ENCODE measurements at places on chromosomes 6 and 20.

GRCh38 chr6:163023700-163024099 is 295.9 kb downstream of the PACRG start:
- DNase-seq = no peak

- DNase-seq = no peak
Observed at GRCh38 chr6:80440496-80441115, 334.1 kb downstream of the BCKDHB start.

GRCh38 chr6:135811170-135811569 is 40.3 kb upstream of the PDE7B start:
- DNase-seq = no peak

DNA sequence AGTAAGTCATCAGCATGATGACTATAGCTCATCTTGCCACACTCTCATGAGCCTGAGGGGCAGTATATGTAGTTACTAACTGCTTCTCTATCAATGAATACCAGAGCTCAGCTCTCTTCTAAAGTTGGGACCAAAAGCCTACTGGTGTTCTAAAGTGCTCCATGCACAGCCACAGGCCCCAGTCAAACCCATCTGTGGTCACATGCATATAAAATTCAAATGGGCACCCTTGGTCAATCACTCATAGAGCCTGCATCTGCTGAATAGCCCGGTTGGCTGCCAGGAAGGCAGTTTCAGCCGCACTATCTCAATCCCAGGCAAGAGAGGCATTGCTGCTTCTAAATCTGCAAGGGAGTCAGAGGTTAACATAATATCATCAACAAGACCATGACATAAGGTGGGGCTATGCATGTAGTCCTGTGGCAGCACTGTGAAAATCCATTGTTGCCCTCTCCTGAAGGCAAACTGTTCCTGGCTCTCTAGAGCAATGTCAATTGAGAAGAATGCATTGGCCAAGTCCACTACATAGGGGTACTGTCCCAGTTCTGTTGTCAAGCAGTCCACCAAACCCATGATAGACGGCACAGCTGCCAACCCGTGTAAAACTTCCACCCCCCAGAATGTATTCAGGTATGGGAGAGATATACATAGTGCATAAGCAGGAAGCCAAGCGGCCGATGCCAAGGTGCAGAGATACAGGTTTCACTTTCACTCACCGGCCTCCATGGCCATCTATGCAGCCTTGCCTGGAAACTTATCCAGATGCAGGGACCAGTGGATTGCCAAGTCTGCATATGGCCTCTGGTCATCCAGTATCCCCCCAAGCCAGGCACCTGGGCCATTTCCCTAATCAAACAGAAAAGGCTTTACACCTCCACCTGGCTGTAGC is 76.2 kb downstream of the ALDH8A1 start:
- no peak for DNase-seq

GRCh38 chr6:129730477-129731165 is 20.6 kb upstream of the ARHGAP18 start:
- DNase-seq = no peak

DNA sequence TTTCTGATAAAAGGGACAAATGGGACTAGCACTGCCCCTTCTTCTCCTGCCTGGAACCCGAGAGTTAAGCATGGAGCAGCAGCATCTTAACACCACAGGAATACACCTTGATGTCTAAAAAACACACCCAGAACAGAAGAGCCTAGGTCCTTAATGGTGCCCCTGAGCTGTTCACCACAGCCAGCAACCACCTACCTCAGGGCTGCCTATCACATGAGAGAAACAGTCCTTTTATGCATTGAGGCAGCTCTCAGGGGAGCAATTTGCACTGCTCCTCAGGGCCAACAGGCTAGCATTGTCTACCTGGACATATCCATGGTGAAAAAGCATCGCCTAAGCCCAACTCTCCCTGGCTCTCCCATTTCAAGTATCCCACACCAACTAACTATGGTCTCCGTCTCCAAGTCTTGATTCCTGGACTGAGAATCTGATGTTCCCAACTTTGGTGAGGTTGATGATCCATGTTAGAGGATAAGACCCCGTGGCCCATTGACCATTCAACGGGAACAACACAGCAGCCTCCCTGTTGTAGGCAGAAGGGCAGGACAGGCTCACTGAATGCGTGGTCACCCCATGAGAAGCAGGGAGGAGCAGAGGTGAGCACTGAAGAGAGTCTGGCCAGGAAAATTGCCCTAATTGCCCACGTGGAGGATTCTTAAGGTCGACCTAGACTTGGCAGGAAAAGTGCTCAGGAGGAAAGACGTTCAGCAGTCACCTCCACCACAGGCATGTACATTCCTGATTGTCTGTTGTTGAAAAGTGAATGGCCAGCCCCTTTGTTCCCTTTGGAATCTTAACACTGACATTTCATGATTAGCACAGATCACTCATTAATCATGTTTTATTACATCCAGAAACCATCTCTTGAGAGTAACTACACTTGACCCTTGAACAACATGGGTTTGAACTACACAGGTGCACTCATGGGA is 4.2 kb upstream of the APMAP start:
- no peak for DNase-seq

DNA sequence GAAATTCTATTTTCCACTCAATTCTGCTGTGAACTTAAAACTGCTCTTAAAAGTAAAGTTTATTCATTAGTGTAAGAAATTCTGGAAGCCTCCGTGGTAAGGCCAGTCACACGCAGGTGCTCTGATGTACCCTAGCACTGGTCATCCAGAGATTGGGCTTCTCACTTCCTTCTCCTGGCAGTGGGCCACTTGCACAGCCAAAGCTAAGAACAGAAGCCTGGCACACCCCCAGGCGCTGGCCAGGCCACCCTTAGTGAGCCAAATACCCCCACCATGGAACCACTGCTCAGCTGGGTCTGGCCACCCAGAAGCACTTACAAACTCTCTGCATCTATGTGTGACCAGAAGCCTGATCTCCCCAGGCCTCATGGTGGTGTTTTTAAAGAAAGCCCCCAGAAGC is 35.3 kb upstream of the ARFGEF2 start:
- no peak for DNase-seq

DNA sequence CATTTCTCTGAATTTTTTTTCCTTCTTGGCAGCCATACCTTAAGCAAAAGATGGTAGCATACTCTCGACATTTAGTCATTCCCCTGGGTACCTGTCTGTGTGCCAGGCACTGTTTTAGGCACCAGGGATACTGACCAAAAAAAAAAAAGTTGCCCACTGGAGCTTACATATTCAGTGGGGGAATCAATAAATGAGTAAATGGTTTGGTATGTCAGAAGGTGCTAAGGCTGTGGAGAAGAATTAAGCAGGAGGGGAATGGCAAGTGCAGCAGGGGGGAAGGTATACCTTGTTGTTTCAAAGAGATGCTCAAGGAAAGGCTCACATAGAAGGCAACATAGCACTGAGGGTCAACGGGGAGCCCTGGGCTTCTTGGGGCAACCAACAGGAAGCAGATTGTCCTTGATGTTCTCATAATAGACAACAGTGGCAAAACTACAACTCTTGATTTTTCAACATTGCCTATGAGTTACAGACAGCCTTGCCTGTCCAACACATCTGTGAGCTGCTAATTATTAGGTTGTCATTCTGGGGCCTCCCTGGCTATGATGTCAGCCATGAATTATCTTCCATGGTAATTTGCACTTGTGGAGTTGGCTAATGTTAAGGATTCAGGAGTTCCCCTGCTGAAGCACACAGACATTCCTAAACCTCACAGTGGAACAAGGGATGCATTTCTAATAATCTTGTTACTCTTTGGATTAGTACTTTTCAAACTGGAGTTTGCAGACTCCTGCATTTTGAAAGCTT is 19.6 kb downstream of the NT5E start:
- DNase-seq = peak; percentile 47

DNA sequence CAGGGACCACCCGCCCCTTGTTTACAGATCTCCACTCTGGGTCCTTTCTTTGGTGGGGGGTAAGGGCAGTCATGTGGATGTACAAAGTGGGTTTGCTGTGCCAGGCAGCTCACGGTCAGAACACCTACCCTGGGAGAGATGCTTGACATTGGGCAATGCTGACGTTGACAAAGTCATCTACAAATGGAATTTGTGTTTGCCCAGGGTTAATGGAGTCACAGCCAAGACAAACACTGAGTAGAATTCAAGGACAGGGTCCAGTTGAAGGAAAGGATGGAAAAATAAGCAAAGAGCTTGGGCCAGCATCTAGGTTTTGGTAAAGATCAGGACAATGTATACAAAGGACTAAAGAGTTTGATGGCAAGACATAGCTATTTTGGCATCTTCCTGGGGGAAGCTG is 54.7 kb downstream of the MOCS1 start:
- DNase-seq = no peak

DNA sequence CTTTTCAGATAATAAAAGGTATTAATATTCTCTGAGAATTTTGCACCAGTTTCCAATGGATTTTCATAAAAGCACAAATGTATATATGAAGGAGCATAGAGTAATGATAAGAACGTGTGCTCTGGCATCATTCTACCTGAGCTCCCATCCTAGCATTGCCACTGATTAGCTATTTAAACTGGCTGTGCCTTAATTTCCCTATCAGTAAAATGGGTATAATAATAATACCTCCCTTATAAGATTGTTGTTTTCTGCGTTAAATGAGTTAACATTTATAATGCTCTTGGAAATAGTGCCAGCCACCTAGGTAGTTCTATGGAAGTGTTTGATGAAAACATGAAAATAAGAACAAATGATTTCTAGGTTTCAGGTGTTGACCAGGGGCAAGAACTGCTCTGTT is 11.2 kb downstream of the ZKSCAN3 start:
- no peak for DNase-seq

- DNase-seq = peak; percentile 60
Observed at GRCh38 chr6:119533603-119534279, 184.2 kb upstream of the MAN1A1 start.

DNA sequence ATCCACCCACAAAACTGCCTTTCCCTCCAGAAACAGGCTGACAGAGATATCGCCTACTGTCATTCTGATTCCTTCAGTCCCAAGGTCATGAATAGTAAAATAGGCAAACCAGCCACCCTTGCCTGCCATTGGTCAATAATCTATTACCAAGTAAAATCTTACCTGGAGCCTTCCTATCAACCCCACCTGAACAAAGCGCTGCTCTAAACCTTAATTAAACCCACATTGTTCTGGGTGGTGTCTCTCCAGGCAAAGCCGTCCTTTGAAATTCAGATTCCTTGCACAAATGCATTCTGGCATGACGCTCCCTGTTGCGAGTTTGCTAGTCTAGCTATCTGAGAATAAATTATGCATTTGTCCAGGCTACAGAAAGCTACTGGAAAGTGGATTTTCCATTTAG is 291.6 kb upstream of the ECI2 start:
- no peak for DNase-seq

DNA sequence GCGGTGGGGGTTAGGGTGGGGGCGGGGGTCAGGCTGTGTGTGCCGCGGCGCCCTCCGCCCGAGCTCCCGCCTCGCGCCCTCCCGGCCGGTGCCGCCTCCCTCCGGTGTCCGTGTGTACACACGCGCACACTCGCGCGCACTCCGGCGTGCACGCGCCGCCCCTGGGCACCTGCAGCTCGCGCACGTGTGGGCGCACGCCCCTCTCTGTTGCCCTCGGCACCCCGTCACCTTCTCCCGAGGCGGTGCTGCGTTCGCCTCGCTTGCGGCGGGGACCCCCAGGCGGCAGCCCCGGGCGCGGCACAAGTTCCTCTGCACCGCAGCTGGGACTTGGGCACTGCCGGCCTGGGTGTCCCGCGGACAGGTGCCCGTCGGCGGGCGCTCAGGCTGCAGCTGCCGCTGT is 525 bp downstream of the MACROD2 start:
- DNase-seq = no peak

- DNase-seq = peak; percentile 31
Observed at GRCh38 chr6:13709689-13710551, 1.7 kb downstream of the RANBP9 start.

DNA sequence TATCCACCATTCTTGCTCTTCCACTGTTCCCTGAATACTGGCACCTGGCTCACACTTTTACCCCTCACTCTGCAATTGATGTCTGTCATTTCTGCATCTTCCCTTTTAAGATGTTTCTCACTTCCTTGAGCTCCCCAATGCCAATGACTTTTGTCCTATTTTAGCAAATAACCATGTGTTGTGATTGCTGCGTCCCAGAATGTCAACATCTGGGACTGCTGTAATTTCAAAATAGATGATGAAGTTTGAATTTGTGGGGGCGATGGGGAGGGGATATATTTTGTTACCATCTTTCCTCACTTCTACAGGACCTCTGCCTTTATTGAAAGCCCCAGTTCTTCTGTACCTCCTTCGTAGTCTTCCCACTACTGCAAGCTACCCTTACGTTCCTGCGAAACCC is 40.0 kb upstream of the ADGRF5 start:
- DNase-seq = no peak

DNA sequence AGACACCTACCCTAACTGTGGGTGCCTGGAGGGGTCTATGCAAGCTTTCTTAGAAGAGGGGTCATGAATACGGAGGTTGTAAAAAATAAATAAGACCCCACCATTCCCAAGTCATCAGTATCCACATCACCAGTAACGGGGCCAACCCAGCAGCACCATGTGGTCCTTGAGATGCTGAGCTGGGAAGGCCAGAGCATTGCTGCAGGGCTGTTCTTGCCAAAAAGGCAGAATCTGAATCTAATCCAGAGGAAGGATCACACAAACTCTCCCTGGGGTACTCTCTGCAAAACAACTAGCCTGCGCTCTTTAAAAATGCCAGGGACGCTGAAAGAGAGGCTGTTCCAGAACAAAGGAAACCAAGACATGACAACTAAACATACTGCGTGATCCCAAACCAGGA is 43.2 kb downstream of the SSR1 start:
- DNase-seq = no peak

GRCh38 chr6:168674595-168674994 is 233.6 kb downstream of the SMOC2 start:
- DNase-seq = no peak

- no peak for DNase-seq
Observed at GRCh38 chr6:27242589-27243265, 4.8 kb upstream of the PRSS16 start.

DNA sequence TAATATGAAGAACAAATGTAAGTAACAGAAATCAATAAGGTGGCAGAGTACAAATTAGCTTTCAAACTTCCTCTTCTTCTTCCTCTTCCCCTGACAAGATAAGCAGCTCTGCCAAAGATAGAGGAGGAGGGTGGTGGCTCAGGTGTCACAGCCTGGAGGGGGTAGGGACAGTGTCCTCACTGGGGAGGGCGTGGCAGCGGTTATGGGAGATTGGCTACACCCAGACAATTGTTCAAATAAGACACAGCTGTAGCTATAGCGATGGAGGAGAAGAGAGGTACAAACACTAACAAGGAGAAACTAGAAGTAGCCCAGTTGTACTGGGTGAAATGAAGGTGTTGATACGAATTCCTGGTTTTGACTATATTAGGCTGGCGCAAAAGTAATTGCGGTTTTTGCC is 198.5 kb downstream of the TBXT start:
- no peak for DNase-seq

GRCh38 chr6:14550822-14551221 is 433.2 kb downstream of the CD83 start:
- DNase-seq = peak; percentile 43

- peak; percentile 99 for DNase-seq
Observed at GRCh38 chr6:159716247-159717096, 10.8 kb upstream of the WTAP start.

- no peak for DNase-seq
Observed at GRCh38 chr20:59333951-59334350, 33.5 kb downstream of the EDN3 start.

All from AG10803 (cell line).